ENCODE measurements at places on chromosomes 11 and 22.

- no peak for DNase-seq
Measured at GRCh38 chr11:109586789-109587188, 164.8 kb downstream of the C11orf87 start.

- no peak for DNase-seq
Measured at GRCh38 chr22:20542055-20542454, 34.6 kb downstream of the MED15 start.

DNA sequence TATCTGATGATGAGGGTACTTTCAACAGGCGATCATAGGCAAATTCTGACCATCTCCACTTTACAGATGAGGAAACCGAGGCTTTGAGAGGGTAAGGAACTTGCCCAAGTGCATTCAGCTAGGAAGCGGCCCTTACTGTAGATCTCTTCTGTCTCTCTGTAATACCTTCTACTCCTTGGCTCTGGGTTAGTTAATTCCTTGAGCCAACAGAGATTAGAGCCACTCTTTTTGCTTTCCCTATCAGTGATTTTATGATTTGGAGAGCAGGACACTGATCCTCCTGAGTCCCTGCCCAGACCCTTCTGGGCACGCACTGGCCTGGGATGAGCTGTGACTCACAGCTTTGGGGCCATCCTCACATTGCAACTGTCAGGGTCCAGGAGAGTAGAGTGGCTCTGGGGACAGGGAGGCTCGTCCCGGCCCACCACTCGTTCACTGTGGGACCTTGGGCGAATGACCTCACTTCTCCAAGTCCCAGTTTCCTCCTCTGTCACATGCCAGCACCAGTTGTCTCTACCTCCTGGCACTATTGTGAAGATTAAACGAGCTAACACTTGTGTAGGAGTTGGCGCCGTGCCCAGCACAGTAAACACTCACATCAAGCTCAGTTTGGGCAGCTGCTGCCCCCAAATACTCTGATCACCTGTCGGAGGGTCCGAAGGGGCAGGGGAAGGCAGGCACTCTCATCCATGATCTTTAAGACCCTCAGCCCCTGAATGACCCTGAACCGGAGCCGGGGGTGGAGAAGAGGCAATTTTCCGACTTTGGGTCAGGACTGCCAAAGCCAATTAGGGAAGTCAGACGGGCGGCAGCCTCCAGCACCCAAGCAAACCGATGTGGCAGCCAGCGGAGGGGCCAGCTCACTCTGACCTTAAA lies 235.0 kb downstream of the MIAT start:
- DNase-seq, result no peak

- DNase-seq, result no peak
Measured at GRCh38 chr22:50260801-50261614, 475 bp downstream of the MAPK12 start.

Measured in germinal center (tissue), 1 donor.